ENCODE measurements at places on chromosomes 3 and 15. TPM values are rescaled to one million over a fixed set of nuclear protein-coding genes. Genes with fewer than 3 reads are reported as not detected.

- no peak for DNase-seq
These were observed 12.8 kb upstream of the WDR49 start for GRCh38 chr3:167666563-167666962.

- DNase-seq = no peak
These were observed 42.9 kb downstream of the MYO1E start for GRCh38 chr15:59329570-59330350.

GRCh38 chr3:171801738-171802589 is 8.3 kb downstream of the PLD1 start:
- no peak for DNase-seq

MEX3B gene
- total RNA-seq = 5.8 TPM

DNA sequence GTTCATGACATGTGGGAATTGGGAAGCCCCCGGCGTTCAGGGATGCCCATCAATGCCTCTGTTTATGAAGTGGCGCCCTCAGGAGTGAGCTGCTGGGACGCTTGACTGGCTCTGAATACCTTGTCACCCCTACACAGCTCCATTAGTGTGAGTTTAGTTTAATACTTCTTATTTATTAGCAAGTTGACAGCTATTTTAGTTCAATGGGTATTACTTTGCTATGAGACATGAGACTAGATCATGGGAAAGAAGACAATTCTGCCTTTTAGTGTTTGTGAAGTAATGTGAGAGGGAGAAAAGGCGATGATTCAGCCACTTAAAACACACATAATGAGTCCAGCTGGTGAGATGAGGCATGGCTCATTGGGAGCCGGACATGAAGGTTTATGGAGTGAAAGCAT is 678.5 kb downstream of the NR2F2 start:
- DNase-seq = no peak

GRCh38 chr15:73240866-73241499 is 127.8 kb downstream of the HCN4 start:
- DNase-seq = peak; percentile 67

CYP1A2 gene
- total RNA-seq = not detected

NANOGP8 gene
- not detected for total RNA-seq

AGTR1 gene
- not detected for total RNA-seq

- no peak for DNase-seq
These were observed 222.3 kb downstream of the ZMAT3 start for GRCh38 chr3:178849199-178849910.

FANCD2 gene
- 130 TPM for total RNA-seq
